CD4-positive, CD25-positive, alpha-beta regulatory T cell (primary cell): ENCODE measurements at places on chromosomes 6 and 20. TPM values are rescaled to one million over a fixed set of nuclear protein-coding genes. Genes with fewer than 3 reads are reported as not detected.

The SLC22A7 gene
- total RNA-seq = not detected

The MROH8 gene
- total RNA-seq = 0.81 TPM

The PSORS1C2 gene
- not detected for total RNA-seq

The DEFB132 gene
- not detected for total RNA-seq

The WFDC12 gene
- total RNA-seq = not detected

The CD24 gene
- total RNA-seq = 0.17 TPM

The PACSIN1 gene
- 1.7 TPM for total RNA-seq

The RUNX2 gene
- total RNA-seq = 30.0 TPM

The EYS gene
- not detected for total RNA-seq

The TMEM244 gene
- 1.1 TPM for total RNA-seq

The TGM2 gene
- not detected for total RNA-seq

The PRRT1 gene
- 0.39 TPM for total RNA-seq

The ERGIC3 gene
- 132 TPM for total RNA-seq

The TTBK1 gene
- total RNA-seq = 0.22 TPM

The LAMA5 gene
- total RNA-seq = 0.91 TPM

The PAX1 gene
- not detected for total RNA-seq

The PNPLA1 gene
- 0.25 TPM for total RNA-seq

The ADGRB3 gene
- not detected for total RNA-seq

The LINC00237 gene
- total RNA-seq = not detected

The DXO gene
- 47.7 TPM for total RNA-seq

The FNDC1 gene
- not detected for total RNA-seq

The IRAK1BP1 gene
- total RNA-seq = 1.1 TPM

The GJA1 gene
- not detected for total RNA-seq

The RXRB gene
- 62.6 TPM for total RNA-seq

The PLN gene
- total RNA-seq = not detected

The DYNLRB1 gene
- total RNA-seq = 82.6 TPM

The BCAS4 gene
- 8.0 TPM for total RNA-seq

The ESR1 gene
- 4.7 TPM for total RNA-seq

The OSER1 gene
- 137 TPM for total RNA-seq

The EMILIN3 gene
- not detected for total RNA-seq

The CABLES2 gene
- total RNA-seq = 7.0 TPM

The CPNE1 gene
- 246 TPM for total RNA-seq

The BAG2 gene
- total RNA-seq = 2.9 TPM

The TMEM200A gene
- total RNA-seq = 1.1 TPM

The TOX2 gene
- 9.2 TPM for total RNA-seq

The RNF39 gene
- total RNA-seq = not detected

The NELFCD gene
- 66.3 TPM for total RNA-seq

The MCM3 gene
- 24.5 TPM for total RNA-seq

The STMND1 gene
- total RNA-seq = not detected

The LY6G6F gene
- total RNA-seq = 1.5 TPM

The HSPA12B gene
- total RNA-seq = not detected

The SPATA25 gene
- 0.54 TPM for total RNA-seq

The ELOVL4 gene
- not detected for total RNA-seq

The C20orf144 gene
- total RNA-seq = not detected

The DDO gene
- total RNA-seq = not detected

The AHI1 gene
- 12.9 TPM for total RNA-seq

The XRN2 gene
- total RNA-seq = 59.0 TPM

The ADGRF4 gene
- not detected for total RNA-seq

The PBOV1 gene
- total RNA-seq = not detected

The DEFB115 gene
- not detected for total RNA-seq

The HLA-DOB gene
- total RNA-seq = 6.8 TPM
